Stimulated activated naive CD8-positive, alpha-beta T cell treated with anti-CD3 and anti-CD28 coated beads, Interleukin-15, amount 100 ng/mL, for 72 hours (primary cell): ENCODE measurements at places on chromosomes 11 and 22.

- no peak for DNase-seq
Observed at GRCh38 chr11:112274007-112274783, 13.5 kb upstream of the PLET1 start.

GRCh38 chr11:121412000-121412587, 40.0 kb upstream of the SORL1 start:
- no peak for DNase-seq

GRCh38 chr11:124754309-124754708, 2.3 kb upstream of the VSIG2 start:
- DNase-seq, result no peak

- no peak for DNase-seq
Observed at GRCh38 chr11:103806130-103806895, 230.1 kb upstream of the DDI1 start.

- no peak for DNase-seq
Observed at GRCh38 chr22:22199634-22200033, 45.0 kb upstream of the VPREB1 start.

DNA sequence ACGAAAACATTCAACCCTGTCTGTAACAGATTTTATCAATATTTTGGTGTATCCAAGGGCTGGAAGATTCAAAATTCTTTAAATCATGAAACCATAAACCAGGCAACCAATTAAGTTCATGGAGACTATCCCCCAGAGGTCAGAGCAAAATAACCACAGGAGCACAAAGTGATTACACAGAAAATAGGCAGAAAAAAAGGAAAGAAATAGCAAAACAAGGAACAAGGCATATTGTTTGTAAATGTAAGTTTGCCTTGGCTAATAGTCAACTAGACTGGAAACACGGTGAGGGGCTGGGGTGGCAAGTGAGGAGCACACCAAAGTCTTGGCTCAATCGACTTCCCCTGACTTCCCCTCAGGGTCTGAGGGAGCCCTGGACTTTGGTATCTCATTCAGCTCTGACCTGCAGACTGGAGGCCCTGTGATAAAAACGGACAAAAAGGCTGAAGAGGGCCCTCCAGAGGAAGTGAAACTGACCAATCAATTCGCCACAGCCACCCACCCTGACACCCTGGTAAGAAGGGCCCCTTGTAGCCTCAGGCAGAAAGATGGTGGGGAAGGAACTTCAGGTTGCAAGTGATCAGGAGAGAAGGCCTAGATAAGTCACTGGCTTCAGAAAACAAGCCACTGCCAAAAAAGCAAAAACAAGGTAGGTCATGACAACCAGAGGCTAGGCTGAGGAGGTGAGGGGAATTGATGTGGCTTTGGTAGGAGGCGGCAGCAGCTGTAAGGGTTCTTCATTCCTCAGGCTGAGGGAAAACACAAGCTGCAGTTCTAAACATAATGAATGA, 1.8 kb downstream of the SIK3 start:
- peak; percentile 54 for DNase-seq
